ENCODE measurements at places on chromosomes 11 and 22.

DNA sequence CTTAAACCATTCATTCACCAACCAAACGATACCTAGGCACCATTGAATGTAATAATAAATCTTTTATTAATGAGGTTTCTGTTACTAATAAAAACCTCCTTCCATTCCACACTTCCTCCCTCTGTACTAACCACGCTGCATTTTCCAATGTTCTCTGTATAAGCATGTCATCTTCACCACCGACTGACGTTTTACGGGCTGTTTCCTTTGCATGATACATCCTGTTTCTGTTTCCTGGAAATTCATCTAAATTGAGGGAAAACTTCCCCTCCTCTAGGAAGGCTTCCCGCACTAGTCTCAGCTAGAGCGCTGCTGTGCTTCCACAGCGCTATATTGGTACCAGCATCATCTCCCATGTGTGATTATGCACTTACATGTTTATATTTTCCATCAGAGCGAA is 2.1 kb downstream of the OR4D10 start:
- no peak for DNase-seq

GRCh38 chr22:46568102-46568809 is 30.8 kb upstream of the CELSR1 start:
- DNase-seq = peak; percentile 31

DNA sequence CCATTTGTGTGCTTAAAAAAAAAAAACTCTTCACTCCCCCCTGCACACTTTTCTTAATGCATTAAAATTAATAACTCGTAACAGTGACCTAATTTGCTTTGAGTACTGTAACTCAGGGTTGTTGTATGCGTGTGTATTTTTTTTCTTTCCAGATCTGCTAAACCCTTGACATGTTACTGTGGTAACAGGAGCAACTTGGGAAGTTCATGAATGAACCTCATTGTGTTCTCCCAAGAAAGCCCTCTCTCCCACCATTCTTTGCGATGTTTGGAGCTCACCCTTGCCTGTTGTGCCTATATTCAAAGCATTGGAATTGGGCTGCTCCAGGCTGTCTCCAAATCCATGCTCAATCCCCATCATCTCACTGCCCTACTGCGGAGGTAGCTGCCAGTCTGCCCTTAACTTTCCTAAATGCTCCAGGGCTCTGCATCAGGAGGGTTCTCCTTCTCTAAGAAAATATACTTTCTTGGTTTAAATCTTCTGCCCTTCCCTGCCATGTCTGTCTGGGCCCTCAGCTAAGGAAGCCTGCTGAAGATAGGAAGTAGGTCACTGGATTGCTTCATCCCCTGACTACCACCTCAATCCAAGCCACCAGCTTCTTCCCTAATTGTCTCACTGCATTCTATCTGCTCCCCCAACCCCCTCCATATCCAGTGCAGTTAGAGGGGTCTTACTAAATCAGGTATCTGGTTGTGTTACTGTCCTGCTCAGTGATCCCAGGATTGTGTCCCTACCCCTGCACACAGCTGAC is 70.3 kb downstream of the KIRREL3 start:
- no peak for DNase-seq

- DNase-seq = no peak
Observed at GRCh38 chr11:693887-694562, 997 bp downstream of the DEAF1 start.

DNA sequence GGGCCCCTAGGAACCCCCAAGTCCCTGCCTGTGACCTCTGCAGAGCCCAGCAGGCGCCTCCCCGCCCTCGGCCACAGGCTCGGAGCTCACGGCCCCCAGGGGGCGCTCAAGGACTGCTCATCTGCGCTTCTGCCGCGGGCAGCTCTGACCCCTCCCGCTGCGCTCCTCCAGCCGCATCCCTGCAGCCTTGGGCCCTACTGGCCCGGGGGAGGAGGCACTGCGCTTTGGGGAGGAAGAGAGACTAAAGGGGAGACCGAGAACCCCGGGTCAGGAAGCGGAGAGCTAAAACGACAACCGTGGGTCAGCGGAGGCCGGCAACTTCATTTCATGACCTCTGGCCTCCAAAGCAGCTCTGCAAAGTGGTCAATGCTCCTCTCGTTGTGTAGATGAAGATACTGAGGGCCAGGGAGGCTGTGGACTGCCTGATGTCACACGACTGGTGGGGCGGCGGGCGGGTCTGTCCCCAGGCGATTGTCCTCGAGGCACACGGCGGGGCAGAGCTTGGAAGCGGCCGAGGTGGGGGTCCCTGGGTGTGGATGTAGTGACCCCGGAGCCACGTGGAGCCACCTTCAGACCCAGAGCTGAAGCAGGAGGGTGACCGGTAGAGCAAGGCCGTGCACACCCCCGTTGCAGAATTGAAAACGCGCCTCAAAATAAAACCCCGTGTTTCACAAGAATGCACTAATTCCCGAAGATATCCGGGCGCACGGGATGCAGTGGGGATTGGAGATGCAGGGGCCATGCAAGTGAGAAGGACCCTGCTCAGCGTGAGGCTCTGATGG is 2.7 kb upstream of the KRTAP5-6 start:
- no peak for DNase-seq

GRCh38 chr22:20414059-20414440 is 20.1 kb downstream of the ZNF74 start:
- DNase-seq = no peak

DNA sequence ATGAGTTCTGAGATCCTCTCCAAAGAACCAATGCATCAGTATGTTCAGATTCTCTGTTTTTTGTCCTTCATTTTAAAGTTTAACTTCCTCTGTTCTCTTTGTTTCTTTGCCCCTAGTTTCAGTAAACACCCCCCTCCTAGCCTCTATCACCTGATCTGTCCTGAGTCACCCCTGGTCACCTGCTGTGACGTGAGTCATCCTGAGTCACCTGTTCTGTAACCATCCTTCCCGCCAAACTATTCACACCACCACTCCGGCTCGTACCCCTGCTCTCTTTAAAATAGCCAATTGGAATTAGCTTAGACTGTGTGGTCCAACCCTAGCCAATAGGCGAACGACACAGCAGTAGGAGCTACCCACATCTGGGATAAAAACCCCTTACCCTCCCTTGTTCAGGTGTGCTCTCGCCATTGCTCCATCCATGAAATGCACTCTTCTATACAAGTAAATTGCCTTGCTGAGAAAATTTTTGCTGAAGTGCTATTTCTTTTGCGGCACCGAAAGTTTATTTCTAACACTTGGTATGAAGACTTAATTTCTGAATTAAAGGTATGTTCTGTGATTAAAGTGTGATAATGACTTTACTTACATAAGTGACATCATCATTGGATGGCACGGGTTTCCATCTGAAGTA is 318.4 kb downstream of the AASDHPPT start:
- no peak for DNase-seq

- DNase-seq = no peak
Observed at GRCh38 chr11:108199446-108200321, 22.8 kb downstream of the NPAT start.

- DNase-seq = no peak
Observed at GRCh38 chr22:28768701-28769393, 3.6 kb upstream of the CCDC117 start.

DNA sequence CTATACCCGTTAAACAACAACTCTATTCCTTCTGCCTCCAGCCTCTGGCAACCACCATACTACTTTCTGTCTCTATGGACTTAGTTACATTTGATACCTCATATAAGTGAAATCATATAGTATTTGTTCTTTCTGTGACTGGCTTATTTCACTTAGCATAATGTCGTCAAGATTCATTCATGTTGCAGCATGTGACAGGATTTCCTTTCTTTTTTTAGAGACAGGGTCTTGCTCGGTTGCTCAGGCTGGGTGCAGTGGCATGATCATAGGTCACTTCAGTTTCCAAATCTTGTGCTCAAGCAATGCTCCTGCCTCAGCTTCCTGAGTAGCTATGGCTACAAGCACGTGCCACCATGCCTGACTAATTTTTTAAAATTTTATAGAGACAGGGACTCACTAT is 29.4 kb upstream of the SORL1 start:
- DNase-seq = no peak

DNA sequence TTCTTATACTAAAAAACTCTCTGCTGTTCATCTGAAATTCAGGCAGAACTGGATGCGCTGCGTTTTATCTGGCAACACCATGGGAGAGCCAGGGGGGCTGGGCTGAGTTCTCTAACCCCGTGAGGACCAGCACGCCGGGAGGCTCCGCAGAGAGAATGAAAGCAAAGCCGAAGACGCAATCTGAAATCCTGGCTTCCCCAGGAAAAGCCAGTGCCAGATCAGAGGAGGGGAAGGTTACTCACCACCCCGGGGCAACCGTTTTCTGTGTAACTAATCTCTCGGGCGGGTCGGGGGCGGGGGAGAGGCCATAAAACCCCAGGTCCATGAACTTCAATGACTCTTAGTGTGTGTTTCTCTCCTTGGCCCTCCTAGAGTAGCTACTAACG is 99.4 kb downstream of the SHANK2 start:
- DNase-seq = no peak

DNA sequence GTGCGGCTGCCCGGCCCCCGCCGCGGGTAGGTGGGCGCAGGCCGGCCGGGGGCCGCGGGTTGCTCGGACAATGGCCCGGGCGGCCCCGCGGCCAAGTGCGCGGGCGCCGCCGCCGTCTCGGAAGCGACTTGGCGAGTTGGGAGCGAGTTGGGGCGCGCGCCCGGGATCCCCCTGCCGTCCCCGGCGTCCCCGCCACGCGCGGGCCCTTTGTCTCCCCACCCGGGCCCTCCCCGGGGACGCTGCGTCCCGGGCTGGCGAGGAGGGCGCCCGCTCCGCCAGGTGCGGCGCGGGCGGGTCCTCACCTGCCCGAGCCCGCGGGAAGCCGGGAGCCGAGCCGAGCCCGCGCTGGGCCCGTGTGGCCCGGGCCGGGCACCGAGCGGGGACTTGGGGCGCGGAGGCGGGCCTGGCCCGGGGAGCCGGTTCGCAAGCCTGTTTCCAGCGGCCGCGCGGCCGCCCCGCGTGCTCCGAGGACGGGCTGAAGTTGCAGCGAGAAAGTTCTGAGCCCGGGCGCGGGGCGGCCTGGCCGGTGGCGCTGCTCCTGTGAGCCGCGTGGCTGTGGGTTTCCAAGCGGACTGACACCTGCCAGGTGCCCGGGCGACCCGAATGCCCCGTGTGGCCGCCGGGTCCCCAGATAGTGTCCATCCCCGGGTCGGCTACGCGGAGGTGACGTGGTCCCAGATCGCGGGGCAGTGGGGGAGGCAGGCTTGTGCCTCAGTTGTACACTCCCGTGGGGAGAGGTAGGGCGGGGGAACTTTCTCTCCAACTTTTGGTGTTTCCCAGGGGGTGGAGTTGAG is 586 bp downstream of the LRP5 start:
- no peak for DNase-seq

GRCh38 chr11:35814081-35814695 is 129.7 kb upstream of the LDLRAD3 start:
- DNase-seq = no peak

- DNase-seq = no peak
Observed at GRCh38 chr11:94730153-94730552, 38.0 kb upstream of the AMOTL1 start.

GRCh38 chr11:123903932-123904331 is 2.0 kb downstream of the OR8D4 start:
- DNase-seq = no peak

GRCh38 chr11:72353861-72354260 is 80.5 kb downstream of the CLPB start:
- no peak for DNase-seq

DNA sequence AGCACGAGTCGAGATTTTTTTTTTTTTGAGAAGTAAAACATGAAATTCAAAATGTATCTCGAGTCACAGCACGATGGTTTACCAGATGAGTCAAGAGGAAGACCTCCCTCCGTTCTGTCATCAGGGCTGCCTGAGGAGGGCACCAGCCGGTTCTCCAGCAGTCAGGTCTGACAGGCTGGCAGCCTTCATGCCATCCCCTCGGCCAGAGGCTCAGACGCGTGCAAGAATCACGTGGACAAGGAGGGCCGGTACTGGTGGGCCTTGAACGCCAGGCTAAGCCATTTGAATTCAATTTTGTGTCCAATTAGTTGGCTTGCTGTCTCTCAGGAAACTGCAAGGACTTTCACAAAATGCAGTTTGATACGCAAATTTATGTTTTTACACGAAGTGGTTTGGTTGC is 1412.2 kb downstream of the BRD1 start:
- no peak for DNase-seq

DNA sequence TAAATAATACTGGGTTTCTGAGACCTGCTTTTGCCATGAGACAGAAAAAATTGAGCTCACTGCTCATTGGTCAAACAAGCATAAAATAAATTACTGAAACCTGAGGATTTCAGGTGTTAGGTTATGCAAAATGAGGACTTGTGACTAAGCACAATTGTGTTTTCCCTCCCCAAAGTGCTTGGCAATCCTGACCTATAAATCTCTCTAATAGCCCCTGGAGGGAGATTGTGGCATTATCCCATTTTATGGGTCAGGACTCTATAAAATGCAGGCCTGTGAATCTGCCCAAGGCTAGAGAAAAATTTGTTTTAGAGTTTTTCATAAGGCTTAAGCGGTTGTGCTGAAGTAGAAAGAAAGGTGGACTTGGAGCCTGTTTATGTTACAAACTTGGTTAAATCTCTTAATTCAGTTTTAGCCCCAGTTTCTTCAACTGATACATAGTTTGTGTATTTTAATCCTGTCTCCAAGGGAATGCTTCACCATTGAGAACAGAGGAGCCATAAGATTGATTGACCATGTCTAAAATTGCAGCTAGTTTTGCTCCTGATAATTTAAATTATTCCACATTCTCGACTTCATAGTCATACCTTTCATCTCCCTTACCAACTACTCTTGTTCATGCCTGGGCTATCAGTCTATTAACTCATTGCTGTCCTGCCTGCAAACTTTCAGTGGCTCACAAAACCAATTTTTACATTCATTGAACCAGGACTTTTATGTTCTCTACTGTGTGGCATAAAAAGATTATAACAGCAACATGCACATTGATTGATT is 63.6 kb upstream of the LRRC4C start:
- no peak for DNase-seq

GRCh38 chr22:49589301-49589700 is 238.4 kb downstream of the BRD1 start:
- peak; percentile 29 for DNase-seq

GRCh38 chr11:93738647-93739081 is 2.6 kb downstream of the TAF1D start:
- no peak for DNase-seq

- peak; percentile 38 for DNase-seq
Observed at GRCh38 chr22:44404341-44405020, 91.7 kb upstream of the SHISAL1 start.

DNA sequence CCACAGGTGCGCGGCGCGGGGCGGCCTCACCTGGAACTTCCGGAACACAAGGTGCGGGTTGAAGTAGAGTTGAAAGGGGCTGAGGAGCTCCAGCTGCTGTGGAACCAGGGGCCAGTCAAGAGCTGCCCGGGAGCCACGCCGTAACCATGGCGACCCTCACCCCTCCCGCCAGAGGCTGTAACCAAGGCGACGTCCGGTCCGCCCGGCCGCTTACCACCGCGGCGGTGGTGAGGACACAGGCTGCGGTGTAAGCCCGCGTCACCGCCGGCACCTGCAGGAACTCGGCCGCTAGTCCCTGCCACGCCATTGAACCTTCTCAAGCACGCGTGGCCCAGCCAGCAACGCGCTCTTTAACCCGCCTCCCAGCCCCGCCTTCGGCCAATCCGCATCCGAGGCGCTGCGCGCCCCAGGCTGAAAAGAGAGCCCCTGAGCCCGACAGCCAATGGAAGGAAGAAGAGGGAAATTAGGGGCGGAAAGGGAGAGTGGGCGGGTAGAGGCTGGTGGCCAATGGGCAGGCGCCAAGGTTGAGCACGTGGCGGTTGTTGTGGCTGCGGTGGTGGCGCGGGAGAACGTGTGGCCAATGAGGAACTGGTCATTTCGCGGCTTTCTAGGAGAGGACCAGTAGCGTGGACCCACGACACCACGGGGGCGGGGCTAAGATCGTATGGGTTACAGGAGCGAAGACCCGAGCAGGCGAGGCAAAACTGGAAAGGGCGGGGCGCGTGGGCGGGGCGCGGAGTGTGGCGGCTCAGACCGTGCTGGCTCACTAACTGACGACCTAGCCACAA is at the start of gene DERL3:
TSS of gene DERL3 (minus strand) at position 326 of the 788 bp plus-strand sequence. CDS start at position 307, 19 bp downstream.
- peak; percentile 99 for DNase-seq

Data from RWPE2 (cell line).